ENCODE measurements at places on chromosomes 4 and X.

DNA sequence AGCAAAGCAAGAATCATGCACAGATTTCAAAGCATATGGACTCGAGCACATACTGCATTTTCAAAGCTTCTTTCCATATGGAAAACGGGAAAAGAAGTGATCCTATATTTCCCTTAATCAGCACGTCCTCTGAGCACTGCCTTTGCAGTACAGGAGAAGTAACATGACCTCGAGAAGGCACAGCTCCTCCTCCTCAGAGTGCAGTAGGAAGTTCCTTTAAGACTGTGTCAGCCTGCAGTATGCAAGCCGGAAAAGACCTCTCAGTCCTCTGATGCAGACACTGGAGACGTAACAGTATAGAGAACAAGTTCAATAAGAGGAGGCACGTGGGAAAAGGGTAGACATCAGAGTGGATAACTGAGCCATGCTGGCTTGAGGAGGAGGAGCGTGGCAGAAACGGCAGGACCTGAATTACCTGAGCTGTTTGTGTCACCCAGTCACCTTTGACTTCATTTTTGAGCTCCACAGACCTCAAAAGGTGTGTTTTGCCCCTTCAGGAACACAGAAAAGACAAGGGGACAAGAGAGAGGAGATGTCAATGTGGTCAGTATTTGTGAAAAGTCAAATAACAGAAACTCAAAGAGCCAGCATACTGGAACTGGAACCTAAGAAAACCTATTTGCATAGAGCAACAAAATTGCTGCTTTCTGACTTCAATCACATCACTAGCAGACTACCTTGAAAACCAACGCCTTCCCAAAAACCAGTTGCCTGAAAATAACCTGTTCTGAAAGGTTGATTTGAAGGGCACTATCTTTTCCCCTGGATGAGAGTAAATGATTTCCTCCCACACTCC is 20.8 kb downstream of the IRF2 start:
- peak; percentile 62 for DNase-seq

DNA sequence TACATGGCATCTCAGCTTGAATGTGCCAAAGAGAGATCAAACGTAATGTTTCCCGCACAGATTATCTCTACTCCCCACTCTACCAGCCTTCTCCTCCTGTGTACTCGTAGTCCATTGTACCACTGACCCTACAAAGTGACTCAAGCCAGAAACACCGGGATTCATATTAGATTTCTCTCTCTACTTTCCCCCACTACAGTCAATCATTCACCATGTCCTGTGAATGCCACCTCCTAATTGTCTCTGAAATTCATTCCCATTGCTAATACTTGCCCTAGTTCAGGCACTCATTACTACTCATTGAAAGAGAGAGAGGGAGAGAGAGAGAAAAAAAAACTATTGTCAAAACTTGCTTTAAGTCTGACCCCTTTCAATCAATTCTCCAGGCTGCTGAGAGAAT is 78.2 kb upstream of the LHFPL1 start:
- no peak for DNase-seq

GRCh38 chrX:53481816-53482465 is 47.8 kb upstream of the HSD17B10 start:
- DNase-seq: peak; percentile 64

DNA sequence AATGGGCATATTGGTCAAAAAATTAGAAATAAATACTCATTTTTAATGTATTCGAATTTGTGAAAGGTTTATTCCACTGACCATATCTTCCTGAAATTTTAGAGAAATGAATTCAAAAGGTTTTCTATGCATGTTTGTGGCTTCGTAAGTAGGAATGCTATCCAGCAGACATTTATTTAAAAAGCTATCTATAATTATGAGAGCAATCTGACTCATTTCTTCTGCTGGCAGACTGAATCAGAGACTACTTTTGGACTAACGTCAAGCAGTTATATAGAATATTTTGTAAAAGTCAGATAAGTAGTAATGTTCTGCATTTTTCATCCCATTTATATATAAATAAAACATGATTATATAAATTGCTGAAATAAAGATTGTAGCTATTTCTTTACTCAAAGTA is 125.0 kb downstream of the SPCS3 start:
- DNase-seq: no peak

DNA sequence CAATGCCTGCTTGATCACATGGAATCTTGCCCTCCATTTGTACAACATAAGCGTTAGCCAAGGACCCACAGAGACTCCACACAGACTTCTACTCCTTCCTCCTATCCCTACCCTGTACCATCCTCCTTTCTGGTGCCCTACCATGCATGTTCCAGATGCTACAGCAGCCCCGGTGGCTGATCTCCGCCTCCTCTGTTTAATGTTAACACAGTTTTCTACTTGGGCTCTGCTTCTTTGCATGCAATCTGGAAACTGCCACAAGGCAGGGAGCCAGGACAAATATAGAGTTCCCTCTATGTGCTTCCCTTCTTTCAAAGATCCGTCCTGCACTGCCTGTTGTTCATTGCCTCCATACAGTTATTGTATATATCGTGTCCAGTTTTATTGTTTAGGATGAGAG is 368.6 kb upstream of the TENM3 start:
- no peak for DNase-seq

DNA sequence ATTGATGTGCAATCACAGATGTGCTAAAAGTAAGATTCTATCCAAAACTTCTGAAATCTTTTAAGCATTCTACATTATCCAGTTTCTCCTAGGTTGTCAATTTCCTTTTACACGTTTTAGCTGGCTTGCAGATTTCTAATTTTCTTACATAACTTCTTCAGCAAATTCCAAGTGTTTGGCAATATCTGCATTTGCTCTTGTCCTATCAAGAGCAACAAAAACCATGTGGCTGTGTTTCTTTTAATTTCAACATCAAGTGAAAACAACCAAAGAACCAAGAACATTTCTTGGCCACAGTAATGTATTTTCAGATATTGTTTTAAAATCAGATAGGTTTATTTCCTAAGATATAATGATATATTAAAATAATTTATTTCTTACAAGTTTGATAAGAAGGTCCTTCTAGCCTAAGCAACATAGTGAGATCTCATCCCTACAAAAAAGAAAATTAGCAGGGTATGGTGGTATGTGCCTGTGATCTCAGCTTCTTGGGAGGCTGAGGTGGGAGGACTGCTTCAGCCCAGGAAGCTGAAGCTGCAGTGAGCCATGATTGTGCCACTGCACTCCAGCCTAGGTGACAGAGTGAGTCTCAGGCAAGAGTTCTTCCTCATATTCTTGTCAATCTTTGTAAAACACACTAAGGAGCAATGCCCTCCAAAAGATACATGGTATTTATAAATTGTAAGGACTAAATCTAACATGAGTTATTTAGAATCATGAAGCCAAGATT is 131.4 kb upstream of the NAP1L5 start:
- no peak for DNase-seq

DNA sequence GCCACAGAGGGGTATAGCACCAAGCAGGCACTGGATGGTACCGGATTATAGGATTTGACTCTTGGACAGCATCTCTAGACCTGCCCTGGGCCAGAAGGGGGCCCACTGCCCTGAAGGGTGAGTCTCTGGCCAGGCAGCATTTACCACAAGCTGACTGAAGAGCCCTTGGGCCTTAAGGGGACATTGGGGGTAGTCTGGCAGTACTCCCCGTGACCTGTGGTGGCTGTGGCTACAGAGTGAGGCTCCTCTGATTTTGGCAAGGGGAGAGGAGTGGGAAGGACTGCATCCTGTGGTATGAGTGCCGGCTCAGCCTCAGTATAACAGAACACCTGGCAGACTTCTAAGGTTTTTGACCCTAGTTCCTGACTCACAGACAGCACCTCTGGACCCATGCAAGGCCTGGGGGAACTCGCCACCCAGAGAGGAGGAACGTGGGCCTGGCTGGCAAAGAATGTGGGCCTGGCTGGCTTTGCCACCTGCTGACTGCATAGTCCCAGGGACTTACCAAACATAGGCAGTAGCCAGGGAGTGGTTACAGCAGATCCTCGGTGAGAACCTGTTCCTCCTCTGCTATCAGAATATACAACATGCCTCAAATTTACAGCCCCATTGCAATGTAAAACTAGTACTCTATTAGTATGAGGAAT is 48.1 kb downstream of the ABCB7 start:
- DNase-seq: no peak

DNA sequence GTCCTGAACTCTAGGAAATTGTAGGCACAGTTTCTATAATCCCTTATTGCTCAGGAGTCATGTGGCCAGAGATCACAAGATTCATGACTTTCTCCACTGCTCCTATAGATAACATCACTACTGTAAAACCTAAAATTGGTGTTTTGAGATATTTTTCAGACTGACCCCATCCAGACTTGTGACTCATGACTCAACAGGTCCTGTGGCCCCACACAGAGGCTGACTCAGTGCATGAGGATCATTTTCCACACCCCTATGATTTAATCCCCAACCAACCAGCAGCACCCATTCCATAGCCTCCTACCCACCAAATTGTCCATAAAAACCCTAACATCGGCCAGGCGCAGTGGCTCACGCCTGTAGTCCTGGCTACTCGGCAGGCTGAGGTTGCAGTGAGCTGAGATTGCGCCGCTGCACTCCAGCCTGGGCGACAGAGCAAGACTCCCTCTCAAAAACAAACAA is 13.2 kb upstream of the XIAP start:
- DNase-seq: no peak

DNA sequence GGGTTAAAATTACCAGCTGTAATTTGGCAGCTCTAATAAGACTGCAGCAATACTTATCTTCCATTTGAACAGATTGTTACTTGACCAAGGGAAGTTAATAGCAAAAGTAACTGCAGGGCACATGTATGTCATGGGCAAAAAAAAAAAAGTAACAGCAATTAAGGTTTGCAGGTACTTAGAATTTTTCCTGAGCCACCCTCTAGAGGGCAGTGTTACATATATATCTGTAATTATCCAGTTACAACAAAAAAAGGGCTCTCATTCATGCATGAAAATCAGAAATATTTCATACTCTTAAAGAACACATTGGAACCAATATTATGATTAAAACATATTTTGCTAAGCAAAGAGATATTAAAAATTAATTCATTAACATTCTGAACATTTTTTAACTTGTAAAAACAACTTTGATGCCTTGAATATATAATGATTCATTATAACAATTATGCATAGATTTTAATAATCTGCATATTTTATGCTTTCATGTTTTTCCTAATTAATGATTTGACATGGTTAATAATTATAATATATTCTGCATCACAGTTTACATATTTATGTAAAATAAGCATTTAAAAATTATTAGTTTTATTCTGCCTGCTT is 25.1 kb downstream of the XIAP start:
- peak; percentile 28 for DNase-seq

DNA sequence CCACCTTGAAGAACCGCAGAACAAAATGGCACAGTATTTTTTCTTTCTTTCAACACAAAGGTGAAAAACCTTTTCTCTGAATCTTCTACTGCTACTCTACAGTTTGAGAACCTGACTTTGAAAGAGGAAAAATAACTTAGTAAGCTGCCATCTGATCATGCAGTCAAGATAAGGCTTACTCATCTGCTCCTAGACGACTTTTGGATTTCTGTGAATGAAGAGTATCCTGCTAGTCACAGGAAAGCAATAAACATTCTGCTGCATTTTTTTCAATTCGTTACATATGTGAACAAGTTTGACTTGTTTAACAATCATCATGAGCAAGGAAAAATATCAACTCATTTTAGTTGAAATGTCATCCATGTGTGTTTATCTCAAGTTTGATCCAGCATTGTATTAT is 25.2 kb downstream of the TIGD2 start:
- no peak for DNase-seq

- DNase-seq: no peak
Measured at GRCh38 chr4:1600211-1600780, 83.8 kb downstream of the FAM53A start.

DNA sequence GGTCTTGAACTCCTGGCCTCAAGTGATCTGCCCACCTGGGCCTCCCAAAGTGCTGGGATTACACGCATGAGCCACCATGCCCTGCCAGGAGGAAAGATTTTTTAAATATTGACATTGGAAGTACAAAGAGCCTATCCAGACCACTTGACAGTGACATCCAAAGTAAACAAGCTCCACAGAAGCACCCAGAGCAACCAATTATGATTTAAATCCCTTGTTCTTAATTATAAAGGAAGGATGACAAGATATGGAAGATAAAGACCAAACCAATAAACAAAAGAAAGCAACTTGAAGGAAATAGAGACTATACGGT is 27.7 kb upstream of the RPL34 start:
- DNase-seq: no peak

- DNase-seq: no peak
Measured at GRCh38 chr4:185479507-185479971, 8.0 kb upstream of the CCDC110 start.

- no peak for DNase-seq
Measured at GRCh38 chrX:15500497-15500966, at the start of gene BMX. Gene BMX, plus strand, starts transcription at chrX:15500807. Its CDS starts 7,547 bp downstream, at chrX:15508354.

- DNase-seq: no peak
Measured at GRCh38 chr4:10180927-10181744, 64.5 kb upstream of the WDR1 start.

DNA sequence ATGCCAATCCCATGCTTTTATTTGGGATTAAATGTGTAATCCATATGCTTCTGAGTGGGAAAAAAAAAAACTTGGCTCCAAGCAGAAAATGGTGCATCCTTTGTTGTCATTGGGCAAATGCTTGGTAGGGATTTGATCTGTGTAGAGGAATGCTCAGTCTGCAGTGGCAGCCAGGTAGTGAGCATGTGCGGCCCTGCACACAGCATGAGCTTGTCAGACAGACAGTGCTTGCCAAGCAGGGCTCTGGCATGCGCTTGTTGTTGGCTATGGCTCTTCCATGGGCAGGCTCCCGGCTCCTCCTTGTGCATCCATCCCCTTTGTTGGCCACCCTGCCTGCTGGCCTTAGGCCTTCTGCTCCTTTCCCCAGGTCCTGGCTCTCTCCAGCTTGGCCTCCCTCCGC is 130.3 kb downstream of the GPR143 start:
- peak; percentile 34 for DNase-seq

DNA sequence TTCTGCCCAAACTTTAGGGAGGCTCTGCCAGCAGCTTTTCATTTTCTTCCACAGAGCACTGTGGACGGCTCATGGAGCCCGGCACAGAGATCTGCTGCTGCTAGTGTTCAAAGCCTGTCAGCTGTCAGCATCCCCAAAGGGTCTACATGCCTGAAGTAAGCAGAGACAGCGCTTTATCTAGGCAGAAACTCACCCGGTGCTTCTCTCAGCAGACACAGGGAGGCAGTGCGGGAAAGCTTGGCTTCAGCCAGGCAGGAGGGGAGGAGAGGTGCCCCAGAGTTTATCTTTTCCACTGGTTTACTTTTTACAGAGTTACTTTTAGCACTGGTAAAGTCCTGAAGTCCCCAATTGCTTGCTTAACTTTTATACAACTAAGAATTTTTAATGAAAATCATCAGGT is 339.3 kb downstream of the NKX6-1 start:
- no peak for DNase-seq

DNA sequence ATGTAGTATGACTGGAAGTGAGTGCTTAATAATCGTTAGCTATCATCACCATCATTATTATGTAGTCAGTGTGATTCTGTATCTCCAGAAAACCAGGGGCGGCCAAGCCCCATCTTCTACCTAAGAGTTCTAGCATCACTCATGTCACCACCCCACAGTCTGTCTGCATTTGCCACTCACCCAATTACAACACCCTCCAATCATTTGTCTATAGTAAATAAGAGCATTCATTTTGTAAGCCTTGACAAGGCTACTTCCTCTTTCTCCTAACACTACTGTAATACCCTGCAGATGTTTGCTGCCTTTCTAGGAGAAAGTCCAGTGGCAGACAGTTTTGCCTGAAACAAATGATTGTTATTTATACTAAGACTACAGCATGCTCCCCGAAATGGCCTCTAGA is 15.8 kb upstream of the IL21 start:
- DNase-seq: no peak

- DNase-seq: no peak
Measured at GRCh38 chr4:110480031-110480549, 4.1 kb downstream of the ENPEP start.
